ENCODE measurements at places on chromosomes 12 and 14.
A peak's percentile ranks its signal among the peaks of the same experiment; 100 is the strongest.

GRCh38 chr12:53594897-53595615, 31.1 kb downstream of the ATF7 start:
- no peak for DNase-seq

GRCh38 chr14:67806246-67806645, 10.1 kb downstream of the ZFYVE26 start:
- no peak for DNase-seq

DNA sequence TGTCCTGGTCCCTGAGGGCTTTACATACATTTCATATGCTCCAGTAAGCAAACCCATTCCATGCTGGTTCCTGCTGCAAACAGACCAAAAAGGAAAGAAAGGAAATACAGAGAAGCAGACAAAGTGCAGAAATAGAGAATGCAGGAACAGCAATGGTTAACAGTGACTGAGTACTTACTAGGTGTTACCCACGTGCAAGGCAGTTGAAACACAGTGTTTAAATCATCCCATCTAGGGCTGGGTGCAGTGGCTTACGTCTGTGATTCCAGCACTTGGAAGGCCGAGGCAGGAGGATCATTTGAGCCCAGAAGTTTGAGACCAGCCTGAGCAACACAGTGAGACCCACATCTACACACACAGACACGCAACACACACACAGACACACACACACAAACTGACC, 21.2 kb upstream of the NINJ2 start:
- no peak for DNase-seq

DNA sequence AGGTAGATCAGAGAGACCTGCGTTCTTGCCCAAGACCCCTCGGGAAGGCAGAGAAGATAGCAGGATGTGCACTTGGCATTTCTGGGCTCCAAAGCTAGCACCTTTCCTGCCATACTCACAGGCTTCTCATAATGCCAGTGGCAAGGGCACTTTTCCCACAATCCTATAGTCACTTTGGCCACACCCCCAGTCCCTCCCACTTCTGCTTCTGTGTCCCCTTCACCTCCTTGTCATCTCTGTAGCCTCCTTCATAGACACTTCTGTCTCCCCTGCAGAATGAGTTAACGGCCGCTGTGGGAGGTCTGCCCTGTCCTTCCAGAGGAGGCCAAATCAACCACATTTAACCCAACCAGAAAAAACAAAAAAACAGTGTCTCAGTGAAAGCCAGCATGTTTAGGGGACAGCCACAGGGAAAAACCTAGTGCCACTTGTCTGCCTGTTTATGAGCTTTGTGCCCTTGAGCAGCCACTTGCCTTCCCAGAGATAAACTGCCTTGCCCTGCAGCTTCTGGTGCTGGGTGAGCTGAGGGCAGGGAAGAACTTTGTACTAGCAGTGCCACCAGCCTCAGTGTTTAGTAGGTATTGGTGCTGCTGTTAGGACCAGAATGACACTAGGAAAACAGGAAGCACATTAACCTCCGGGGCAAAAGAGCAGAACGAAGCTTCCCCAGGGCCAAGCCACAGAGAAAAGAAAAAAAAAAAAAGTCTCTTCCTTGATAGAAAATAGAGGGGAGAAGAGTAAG, 193.0 kb upstream of the PWP1 start:
- no peak for DNase-seq

DNA sequence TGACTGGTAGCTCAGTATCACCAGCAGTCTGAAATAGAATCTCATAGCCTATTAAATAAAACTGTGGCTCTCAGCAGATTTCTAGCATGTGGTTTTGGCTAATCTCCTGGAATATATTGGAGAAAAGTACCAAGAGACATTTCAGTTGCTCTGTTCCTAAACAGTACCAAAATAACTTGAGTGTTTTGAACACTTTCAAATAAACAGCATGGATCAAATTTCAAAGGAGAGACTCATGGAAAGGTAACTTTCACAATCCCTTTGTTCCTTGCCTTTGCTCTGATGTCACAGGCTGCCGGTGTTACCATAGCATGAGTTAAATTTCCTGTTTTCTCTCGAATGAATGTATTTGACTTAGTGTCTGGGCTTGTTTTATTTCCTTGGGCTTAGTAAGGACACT, 3.4 kb downstream of the ARG2 start:
- peak; percentile 13 for DNase-seq

GRCh38 chr12:118514297-118514696, 137.9 kb downstream of the SUDS3 start:
- DNase-seq = no peak

- DNase-seq = no peak
Measured at GRCh38 chr14:89146274-89146673, 270.8 kb downstream of the FOXN3 start.

GRCh38 chr12:45464699-45465098, 248.8 kb downstream of the ANO6 start:
- no peak for DNase-seq

GRCh38 chr12:123388177-123388950, 4.4 kb downstream of the KMT5A start:
- peak; percentile 81 for DNase-seq

- no peak for DNase-seq
Measured at GRCh38 chr12:84599539-84599938, 313.1 kb downstream of the SLC6A15 start.

GRCh38 chr12:68119724-68120211, 39.8 kb downstream of the IFNG start:
- DNase-seq = no peak

GRCh38 chr12:117792877-117793424, 175.8 kb downstream of the KSR2 start:
- DNase-seq = no peak

DNA sequence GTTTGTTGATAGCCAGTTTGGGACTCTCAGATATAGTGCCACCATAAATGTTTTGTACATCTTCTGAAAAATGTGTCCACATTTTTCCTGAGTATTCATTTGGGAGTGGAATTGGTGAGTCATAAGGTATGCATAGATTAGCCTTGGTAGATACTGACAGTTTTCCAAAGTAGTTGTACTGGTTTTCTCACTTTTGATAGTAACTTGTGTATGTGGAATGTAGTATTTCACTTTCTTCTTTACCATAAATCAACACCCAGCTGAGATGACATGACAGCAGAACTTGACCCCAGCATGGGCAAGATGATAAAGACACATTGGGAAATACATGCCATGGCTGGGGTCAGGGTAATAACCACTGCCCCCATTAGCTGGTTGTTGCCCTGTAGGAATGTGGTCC, 5.4 kb downstream of the FBXW8 start:
- no peak for DNase-seq

- DNase-seq = no peak
Measured at GRCh38 chr12:32285489-32285888, 113.9 kb upstream of the FGD4 start.

DNA sequence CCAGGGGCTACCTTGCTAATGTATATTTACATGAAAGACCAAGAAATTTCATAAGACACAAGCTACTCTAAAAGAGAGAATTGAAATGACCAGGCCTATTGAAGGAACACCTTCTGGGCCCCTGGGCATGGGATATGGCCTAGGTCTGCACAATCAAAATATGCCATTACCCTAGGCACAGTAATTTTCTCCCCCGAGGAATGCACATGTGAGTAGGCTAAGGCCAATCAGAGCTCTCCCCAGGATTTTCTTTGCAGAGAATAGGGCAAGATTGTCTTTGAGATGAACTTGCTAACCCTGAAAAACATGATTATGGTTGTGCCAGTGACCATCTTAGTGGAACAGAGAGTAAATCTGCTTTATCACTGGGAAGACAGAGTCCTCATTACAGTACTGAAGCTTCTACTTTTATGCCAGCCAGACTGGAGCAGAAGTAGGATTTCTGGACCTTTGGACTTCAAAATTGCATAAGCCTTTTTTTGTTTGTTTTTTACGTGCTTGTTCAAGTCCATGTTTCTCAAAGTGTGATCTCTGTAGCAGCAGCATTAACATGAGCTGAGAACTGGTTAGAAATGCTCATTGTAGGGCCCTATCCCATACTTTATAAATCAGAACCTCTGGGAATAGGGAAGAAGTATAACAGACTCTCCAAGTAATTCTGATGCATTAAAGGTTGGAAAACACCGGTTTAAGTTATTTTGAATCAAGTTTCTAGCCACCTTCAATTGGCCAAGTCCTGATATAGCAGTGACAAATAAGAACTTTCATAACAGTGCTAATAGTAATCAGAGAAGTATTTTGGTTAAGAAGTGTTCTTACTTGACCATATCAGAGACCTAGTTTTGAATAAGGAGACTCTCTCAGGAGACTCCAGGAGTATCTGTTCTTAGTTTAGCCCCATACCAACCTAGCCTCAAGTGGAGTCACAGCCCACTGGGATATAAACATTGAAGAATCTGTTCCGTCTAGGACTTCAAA, 112.9 kb downstream of the LMO3 start:
- no peak for DNase-seq

GRCh38 chr12:127393896-127394295, 873.1 kb upstream of the TMEM132C start:
- no peak for DNase-seq

- no peak for DNase-seq
Measured at GRCh38 chr12:29224572-29224971, 75.5 kb downstream of the FAR2 start.

- DNase-seq = no peak
Measured at GRCh38 chr14:74593241-74593953, 18.6 kb downstream of the LTBP2 start.

DNA sequence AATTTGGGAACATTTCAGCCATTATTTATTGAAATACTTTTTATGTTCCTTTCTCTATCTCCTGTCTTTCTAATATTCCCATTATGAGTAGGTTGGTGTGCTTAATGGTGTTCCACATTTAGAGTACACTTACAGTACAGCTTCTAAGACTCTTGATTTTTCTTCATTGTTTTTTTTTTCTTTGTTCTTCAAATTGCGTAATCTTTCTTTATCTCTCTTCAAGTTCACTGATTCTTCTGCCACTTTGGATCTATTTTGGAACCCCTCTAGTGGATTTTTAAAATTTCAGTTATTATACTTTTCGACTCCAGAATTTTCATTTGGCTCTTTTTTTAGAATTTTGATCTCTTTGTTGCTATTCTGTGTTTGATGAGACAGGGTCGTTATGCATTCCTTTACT, 157.7 kb downstream of the ADGRD1 start:
- no peak for DNase-seq

GRCh38 chr12:86256163-86256562, at the start of gene MGAT4C:
Gene MGAT4C (minus strand): TSS chr12:86256391.
- DNase-seq = no peak

- DNase-seq = no peak
Measured at GRCh38 chr14:65117769-65118745, 15.7 kb upstream of the MAX start.

DNA sequence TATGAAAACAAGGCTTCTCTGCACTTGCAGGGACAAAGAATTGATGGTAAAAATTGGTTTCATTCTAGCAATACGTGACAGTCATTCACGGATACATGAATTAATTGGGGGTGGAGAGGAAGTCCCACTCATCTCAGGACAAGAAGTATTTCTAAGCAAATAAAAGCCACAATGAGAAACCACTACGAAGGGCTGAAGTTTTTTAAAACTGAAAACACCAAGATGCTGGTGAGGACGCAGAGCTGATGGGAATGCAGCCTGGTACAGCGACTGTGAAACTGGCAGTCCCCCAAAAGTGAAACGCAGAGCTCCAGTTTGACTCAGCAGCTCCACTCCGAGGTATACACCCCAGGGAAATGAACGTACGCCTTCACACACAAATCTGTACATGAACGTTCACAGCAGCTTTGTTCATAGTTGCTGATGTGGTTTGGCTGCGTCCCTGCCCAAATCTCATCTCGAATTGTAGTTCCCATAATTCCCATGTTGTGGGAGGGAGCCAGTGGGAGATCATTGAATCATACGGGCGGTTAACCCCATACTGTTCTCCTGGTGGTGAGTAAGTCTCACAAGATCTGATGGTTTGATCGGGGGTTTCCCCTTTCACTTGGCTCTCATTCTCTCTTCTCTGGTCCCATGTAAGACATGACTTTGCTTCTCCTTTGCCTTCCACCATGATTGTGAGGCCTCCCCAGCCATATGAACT, 89.0 kb downstream of the SCARB1 start:
- DNase-seq = peak; percentile 25

GRCh38 chr12:54475537-54475936, 2.1 kb upstream of the GTSF1 start:
- DNase-seq = no peak

DNA sequence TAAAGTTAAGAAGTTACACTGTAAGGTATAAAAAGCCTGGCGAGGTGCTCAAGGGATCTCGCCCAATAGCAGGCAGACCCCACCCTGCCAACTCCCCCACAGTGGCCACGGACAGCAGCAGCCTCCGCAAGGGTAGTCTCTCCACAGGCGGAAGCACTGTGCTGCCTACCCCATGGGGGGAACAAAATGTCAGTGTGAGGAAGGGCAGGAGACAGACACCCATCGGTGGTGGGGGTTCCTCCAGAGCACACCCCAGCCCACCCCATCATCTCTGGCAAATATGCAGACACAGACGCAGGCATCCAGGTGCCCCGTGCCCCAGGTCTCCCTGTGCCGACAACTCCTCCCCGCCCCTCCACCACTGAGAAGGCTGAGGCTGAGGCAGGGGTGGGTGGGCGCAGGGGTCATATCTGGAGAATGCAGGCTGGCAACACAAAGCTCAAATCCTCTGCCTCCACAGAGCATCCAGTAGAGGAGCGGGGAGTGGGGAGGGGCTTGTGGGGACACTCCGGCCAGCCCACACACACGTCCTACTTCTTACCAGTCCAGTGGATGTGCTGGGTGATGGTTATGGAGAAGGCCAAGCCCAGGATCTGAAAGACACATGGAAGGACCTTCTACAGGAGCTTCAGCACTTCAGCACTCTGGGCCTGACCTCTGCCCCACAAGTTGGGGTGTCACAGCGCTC, 68.3 kb upstream of the DDX11 start:
- no peak for DNase-seq

DNA sequence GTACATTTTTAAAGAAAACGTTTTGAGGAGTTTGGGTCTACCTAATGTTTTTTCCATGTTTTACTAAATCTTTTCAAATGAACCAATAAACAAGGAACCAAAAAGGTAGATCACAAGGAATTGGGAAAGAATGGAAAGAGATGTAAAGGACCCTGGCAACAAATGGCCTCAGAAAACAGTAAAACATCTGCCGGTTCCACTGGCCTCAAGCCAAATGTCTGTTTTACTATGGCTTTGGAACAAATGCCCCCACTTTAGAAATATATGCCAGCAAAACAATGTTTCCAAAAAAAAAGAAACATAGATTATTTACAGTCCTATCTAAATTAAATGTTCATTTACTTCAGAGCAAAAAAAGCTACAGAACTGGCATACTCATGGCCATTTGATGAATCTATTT, 3.0 kb downstream of the TRMT5 start:
- DNase-seq = no peak

DNA sequence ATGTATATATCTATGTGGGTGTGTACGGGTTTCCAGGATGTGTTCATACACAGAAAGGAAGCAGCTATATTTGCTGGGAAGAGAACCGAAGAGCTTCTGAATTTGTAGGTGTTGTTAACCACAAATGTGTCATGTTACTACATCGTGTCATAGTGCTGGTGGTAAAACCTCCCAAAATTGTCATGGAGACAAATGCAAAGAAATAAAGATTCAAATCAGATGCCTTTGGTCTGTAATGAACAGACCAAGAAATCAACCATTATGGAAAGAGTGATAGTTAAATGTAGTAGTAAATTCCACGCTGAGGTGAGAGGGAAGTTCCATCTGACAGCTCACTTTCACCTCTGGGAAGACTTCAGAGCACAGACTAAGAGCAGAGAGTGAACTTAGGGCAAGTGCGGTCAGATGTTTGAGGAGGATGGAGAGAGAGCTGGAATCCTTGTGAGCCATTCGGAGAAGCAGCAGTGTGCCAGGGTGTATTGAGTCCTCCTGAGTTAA, 487.5 kb downstream of the TMEM121 start:
- DNase-seq = no peak

Measured in DND-41 (cell line).